ENCODE measurements at places on chromosomes 1 and 21.

DNA sequence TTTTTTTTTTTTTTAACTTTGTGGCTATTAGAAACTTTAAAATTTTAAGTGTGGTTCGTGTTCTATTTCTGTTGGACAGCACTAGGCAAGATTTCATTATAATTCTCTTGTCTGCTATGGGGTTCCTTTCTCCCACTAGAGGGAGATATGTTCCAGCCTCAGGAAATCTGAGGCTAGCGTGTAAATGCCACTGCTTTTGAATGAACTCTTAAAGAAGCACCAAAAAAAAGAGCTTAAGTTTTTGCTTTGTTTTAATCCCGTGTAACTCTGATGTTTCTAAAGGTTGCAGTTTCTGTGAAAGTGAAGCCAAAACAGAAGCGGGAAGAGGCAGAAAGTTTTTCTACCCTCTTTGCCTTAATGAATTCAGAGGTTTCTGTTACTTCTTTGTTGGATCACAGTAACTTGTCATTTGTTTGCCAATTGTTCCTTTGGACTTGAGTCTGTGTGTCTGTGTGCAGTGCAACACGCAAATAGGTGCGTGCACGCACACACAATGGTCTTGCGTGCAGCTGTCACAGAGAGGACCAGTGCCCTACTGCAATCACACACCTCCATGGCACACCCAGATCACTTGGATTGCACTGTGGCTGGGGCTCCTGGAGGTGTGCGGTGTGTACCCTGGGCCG, 32.3 kb downstream of the HHAT start:
- peak; percentile 53 for DNase-seq

DNA sequence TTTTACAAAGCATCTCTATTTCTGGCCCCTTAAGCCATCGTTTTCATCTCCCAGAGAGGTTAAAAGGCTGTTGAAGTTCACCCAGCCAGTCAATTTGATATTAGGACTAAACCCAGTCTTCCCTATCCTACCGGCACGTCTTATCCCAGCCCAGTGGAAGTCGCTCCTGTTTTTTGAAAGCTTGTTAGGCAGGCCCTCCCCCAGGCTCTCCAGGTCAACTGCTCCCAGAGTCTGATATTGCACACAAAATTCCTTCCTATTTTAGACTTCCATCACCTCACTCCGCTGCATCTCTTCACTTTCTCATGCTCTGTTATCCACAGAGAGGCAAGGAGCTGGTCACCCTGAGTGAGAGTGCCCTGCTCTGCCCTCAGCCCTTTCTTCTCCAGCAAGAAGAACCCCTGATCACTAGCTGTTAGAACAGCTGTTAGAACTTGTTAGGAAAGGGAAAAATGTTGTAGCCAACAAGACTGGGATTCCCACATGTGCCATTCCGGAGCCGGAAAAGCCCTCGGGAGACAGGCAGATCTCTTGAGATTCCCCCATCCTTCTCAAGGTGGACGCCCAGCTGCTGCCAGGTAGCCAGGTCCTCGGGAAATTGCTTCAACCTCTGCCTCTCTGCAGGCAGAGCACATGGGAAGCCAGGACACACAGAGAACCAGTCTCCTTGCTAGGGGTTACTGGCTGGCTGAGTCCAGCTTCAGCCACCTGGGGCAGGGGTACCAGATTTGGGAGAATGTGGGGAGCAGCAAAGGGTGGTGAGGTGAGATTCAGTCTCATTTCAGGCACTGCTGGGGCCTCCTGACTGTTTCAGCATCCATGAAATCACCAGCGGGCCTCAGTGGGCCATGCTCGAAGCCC, 25.7 kb downstream of the PLXNA2 start:
- DNase-seq = no peak

GRCh38 chr1:34694383-34694782, 60.5 kb upstream of the GJB5 start:
- no peak for DNase-seq

GRCh38 chr1:3846541-3846940, 10.5 kb downstream of the CEP104 start:
- no peak for DNase-seq

All from SK-N-SH (cell line).